ENCODE measurements at places on chromosomes 12 and 14.
A peak's percentile ranks its signal among the peaks of the same experiment; 100 is the strongest.

GRCh38 chr12:65106948-65107347 is 14.2 kb downstream of the WIF1 start:
- DNase-seq: no peak

GRCh38 chr12:31578632-31579031 is 12.3 kb downstream of the DENND5B start:
- DNase-seq: no peak

DNA sequence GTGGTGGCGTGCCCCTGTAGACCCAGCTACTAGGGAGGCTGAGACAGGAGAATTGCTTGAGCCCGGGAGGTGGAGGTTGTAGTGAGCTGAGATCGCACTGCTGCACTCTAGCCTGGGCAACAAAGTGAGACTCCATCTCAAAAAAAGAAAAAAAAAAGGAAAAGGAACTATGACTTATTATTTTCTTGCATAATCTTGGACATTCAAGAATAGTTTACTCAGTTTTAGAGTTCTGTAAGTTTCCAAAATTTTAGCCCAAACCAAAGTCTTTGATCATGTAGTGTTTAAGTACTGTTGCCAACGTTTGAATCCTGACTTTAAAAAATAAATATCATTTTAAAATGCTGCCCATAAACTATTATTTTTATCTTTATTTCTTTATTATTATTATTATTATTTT is 6.2 kb downstream of the PSMA6 start:
- no peak for DNase-seq

GRCh38 chr12:113142173-113142885 is 6.8 kb upstream of the RASAL1 start:
- DNase-seq: peak; percentile 6

- no peak for DNase-seq
Observed at GRCh38 chr12:29889737-29890136, 106.0 kb upstream of the TMTC1 start.

- DNase-seq: peak; percentile 66
Observed at GRCh38 chr12:10392394-10392930, 2.6 kb upstream of the KLRK1 start.

DNA sequence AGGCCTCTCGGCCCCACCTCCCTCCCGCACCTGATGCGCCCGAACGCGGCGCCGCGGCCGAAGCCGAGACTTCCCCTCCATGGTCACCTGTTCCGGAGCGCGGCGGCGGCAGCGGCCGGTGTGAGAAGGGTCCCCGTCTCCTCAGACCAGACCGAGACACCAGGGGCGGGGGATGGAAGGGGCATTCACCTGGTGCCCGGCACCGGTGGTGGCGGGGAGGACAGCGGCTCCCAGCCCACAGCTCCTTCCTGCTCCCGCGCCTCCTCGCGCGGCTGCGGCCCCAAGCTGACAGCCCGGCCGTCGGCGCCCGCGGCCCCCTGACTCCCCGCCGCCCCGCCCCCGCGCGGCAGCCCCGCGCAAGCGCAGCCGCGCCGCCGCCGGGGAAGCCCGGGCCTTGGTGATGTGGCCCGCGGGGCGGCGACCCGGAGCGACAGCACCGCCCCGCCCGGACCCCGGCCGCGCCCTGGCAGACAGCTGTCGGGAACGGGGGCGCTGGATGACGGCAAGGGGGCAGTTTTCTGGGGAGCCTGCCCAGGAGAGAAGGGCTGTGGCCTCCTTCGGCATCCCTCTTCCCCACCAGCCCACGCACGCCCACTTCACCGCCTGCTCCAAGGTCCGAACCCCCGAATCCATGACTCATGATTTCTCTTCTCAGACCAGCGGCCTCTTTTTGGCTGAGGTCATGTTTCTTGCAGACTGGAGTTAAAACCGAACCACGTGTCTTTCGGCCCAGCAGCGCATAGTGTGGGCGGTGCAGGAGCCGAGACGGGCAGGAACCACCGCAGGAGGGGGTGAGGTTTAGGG is at the start of gene SLC41A2:
SLC41A2 (minus strand) TSS at position 290 of the 804 bp plus-strand sequence. CDS start 29,763 bp downstream, outside the sequence.
- peak; percentile 87 for DNase-seq

GRCh38 chr14:58749066-58749669 is 111.4 kb downstream of the DACT1 start:
- peak; percentile 15 for DNase-seq

DNA sequence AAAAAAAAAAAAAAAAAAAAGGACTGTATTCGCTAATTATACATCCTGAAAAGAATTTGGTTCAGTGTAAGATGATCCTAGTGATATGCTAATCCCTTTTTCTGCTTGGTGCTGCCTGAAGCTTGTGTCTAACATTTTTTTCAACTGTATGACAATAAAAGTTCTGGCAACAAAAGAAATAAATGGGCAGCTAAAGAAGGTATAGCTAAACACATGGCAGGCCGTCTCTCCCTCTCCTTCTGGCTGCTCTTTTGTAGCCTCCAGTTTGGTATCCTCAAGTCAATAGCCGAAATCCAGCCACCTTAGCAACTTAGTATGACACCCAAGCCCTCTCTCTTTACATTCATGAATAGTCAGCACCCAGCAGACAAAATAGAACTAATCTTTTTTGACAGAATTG is 198.3 kb upstream of the OTX2 start:
- no peak for DNase-seq

- DNase-seq: no peak
Observed at GRCh38 chr12:47302111-47302671, 222.4 kb upstream of the AMIGO2 start.

DNA sequence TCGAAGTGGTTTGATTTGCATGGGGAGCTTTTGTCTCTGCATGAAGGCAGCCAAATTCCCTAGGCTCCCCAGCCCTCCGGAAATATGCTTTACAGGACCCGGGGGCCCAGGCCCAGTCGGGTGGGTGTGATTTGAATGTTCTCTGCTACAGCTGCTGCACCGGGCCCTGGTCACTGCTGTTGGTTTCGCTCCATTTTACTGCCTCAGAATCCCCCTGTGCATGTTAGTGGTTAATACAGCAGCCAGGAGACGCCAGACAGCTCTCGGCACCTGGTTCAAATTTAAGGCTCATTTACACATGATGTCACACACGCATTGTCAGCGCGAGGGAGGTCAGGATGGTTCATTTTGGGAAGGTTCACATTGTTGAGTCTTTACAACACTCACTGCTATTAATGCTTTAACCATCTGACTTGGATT is 99.6 kb downstream of the SLC38A6 start:
- DNase-seq: no peak

DNA sequence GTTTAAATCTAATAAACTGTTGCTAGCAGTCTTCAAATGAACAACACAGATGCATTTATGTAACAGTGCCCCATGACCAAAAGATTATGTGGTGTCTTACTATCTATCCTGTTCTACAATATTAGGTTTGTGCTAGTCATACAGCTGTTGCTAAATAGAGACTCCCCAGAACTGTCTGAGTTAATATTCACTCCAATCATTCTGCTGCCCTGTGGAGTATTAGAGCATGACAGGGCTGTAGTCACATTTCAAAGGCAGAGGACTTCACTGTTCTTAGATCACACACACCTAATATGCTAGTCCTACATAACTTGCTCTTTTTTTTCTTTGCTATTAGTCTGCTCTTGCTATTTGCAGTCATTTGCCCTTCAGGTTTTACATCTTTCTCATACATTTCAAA is 157.6 kb upstream of the MDGA2 start:
- DNase-seq: no peak

DNA sequence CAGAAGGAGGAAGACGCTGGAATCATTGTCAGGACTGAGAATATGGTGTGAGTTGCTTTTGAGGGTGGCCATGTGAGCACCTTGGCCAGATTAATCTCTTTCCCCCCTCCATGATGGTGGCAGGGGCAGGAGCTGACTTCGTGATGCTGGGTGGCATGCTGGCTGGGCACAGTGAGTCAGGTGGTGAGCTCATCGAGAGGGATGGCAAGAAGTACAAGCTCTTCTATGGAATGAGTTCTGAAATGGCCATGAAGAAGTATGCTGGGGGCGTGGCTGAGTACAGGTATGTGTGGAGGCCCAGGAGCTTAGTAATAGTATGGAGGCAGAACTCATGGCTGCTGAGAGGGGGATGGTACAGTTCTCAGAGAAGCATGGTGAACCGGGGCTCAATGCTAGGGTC is 4.3 kb downstream of the TINF2 start:
- DNase-seq: no peak

GRCh38 chr12:1171657-1172408 is 180.8 kb downstream of the ERC1 start:
- no peak for DNase-seq

GRCh38 chr12:41663598-41664265 is 475.6 kb downstream of the PDZRN4 start:
- DNase-seq: no peak

GRCh38 chr12:10867381-10867780 is 16.7 kb downstream of the PRH1 start:
- DNase-seq: no peak

Measured in CD4-positive, alpha-beta T cell treated with Interleukin-4 for 4 hours (primary cell).